ENCODE measurements at places on chromosomes 4 and X.

GRCh38 chr4:80948995-80949394, 81.5 kb upstream of the BMP3 start:
- DNase-seq, result no peak

DNA sequence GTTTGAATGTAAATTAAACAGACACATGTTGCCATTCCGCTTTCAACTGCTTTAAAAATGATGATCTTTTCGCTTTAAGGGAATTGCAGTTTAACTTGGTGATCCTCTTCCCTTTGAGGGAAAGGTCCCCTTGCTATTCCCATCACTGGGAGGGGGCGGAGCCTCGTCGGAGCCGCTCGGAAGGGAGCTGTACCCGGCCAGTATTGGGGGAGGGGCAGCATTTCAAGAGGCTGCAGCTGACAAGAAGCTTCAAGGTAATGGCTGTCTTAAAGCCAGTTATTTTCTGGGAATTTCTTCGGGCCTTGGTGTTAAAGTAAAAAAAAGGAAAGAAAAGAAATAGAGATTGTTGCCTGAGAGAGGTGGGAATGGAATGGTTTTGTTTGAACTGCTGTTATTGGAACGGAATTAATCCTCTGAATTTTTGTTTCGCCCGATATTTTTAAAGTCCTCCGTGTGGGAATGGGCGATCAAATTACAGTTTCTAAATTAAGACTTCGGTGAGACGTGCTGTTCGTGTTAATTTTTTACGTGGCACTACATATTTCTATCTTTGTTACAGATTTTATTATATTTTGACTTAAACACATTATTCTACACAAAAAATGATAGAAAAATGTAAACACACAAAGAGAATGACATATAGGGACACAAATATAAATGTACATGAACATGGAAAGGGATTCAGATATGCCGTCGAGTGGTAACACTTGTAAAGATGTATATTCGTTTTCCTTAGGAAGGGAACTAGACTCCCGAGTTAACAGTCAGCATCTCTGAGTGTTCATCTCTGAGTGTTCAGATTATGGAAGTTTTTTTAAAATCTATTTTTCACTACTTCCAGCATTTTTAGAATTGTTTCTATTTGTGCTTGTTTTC, 9.2 kb downstream of the PWWP3B start:
- no peak for DNase-seq

DNA sequence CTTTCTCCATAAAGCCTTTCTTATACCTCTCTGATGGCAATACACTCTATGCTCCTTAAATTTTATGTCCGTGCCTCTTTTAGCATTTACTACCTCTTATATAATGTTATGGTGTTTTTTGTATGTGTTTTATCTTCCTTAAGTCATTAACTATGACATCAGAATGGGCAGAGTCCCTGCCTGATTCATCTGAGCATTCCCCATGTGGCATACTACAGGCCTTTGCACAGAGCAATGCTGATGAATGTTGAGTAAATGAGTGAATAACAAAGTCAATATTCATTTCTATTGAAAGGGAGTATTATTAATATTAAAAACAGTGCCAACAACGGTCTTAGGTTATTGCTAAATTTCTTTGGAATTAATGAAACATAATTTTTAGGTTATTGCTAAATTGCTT, 18.8 kb upstream of the RPS6KA3 start:
- no peak for DNase-seq

- DNase-seq, result no peak
Measured at GRCh38 chr4:146329050-146329716, 114.8 kb downstream of the REELD1 start.

- no peak for DNase-seq
Measured at GRCh38 chrX:63747331-63747730, 37.7 kb downstream of the ARHGEF9 start.

- no peak for DNase-seq
Measured at GRCh38 chr4:71980976-71981375, 50.8 kb upstream of the NPFFR2 start.

DNA sequence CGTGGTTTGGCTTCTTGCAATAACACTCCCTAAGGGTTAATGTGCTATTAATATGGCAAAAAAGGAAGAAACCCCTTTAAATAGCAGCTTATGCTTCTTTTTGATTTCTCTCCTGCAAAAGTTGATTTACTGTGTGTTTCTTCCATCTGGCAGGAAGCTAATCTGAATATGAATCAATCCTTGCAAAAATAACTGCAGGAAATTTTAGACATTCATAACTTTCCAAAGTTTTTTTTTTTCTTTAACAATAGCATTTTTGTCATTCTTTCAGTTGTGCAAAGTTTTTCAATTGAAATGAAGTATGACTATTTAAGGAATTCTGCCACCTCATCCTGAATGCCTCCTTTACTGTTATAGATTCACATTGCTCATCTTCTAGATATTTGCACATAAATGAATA, 115.6 kb downstream of the SPANXA1 start:
- DNase-seq, result no peak

DNA sequence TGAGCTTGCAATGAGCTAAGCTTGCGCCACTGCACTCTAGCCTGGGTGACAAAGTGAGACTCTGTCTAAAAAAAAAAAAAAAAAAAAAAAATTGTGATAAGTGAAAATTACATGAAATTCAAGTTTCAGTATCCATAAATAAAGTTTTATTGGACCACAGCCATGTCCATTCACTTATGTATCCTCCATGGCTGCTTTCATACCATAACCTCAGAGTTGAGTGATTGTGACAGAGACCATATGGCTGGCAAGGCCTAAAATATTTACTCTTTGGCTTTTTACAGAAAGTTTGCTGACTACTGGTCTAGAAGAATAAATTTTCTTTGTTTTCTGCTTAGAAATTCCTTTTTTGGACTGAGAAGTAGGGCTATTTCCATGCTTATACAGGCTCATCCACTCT, 11.8 kb upstream of the SHISA3 start:
- no peak for DNase-seq

DNA sequence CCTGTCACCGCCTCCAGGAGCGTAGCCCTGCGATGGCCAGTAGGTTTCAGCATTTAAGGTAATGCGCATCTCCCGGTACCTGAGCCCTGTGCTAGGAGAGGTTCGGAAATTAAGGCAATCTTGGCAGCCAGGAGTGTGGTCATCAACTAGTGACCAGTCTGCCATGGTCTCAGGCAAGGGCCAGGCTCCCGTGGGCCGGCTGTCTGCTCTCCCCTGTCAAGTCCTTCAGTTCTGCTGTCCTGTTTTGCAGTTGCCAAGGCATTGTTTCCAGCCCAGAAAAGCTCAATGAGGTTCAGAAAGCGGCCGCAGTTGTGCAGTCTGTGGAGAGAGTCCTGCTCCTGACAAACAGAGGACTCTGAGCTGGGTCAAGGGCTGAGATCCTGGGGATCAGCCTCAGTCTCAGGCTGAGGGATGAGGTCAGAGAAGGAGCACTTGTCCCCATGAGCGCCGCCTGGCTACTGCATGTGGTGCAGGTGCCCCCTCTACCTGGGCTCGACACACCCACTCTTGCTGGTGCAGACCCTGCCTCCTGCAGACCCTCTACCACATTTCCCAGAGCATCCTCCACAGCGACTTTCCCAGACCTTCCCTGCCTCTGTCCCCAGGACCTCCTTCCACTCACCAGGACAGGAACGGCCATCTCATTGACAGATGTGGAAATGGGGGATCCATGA, 53.4 kb upstream of the PSAPL1 start:
- DNase-seq, result no peak

DNA sequence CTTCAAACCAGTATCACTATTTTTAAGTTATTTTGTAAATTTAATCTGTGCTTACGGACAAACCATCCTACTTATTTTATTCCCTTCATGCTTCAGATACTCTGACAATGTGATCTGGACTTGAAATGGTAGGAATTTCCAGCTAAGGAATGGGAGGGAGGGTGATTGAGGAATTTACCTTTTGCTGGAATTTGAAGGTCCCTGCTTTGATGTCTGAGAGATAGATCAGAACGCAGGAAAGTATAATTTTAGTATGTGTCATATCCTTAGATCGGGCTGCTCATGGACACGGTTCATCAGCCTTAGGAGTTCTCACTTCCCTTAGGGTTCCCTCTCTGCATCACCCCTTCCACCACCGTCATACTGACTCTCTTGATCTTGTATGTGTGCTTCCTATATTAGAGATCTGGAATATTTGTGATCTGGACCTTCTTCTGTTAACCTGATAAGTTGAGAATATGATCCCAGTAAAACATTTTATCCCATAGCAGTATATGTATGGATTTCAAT, 16.8 kb downstream of the OCRL start:
- no peak for DNase-seq

GRCh38 chrX:29640106-29640505, 575.3 kb upstream of the MAGEB2 start:
- no peak for DNase-seq

GRCh38 chrX:81527881-81528440, 326.1 kb downstream of the SH3BGRL start:
- no peak for DNase-seq

- no peak for DNase-seq
Measured at GRCh38 chr4:150255610-150256224, 177.5 kb downstream of the DCLK2 start.

- DNase-seq, result no peak
Measured at GRCh38 chrX:67949270-67949669, 405.4 kb downstream of the AR start.

DNA sequence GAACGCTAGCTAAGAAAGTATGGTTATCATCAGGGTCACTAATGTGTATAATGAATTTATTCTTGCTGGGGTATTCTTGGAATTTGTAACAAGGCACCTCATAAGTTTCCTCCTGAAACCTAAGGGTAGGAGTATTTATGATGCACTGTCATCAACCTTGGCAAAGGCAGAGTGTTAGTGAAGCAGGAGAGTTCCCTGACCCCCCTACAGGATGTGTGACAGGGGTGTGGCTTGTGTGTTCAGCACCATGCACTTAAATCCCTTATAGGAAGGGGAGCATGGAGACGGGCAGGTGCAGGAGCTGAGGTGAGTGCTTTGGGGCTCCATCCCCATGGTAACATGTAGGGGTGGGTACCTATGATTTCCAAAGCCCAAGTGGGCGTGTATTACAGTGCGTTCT, 237.7 kb downstream of the GALNTL6 start:
- no peak for DNase-seq

DNA sequence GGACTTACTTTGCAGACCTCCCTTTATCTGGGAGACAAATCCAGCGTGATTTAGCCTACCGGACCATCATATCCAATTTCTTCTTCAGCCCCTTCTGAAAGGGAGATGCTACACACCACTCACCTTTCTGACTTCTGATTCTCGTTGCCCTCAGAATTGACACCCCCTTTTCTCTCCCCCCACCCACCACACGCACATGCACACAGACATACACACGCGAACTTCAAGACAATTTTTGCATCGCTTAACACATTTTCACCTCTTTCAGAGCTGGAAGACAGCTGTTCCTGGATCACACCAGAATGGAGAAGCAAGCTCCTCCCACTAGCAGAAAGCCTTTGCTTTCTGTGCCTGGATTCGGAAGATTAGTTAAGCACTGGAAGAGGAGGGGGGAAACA, 1.0 kb upstream of the SNCA start:
- no peak for DNase-seq

- no peak for DNase-seq
Measured at GRCh38 chr4:118941799-118942198, 53.1 kb downstream of the SYNPO2 start.

GRCh38 chrX:29518100-29518499, 697.3 kb upstream of the MAGEB2 start:
- no peak for DNase-seq

- no peak for DNase-seq
Measured at GRCh38 chr4:176778063-176778462, 14.7 kb downstream of the VEGFC start.

- peak; percentile 68 for DNase-seq
Measured at GRCh38 chr4:185205697-185206342, 2.0 kb upstream of the CFAP97 start.

DNA sequence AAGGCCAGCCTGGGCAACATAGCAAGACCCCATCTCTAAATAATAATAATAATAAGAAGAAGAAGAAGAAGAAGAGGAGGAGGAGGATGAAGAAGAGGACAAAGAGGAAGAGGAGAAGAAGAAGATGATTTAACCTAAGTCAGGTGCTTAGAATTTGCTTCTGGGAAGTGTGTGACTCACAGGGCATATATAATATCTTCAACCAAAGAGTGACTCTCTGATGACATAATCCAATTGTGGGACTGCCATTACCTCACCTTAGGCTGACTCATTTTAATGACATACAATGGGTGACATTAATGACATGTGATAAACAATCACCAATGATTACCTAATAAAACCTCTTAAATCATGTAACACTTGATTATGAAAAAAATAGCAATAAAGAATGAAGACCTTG, 32.7 kb upstream of the MBTPS2 start:
- DNase-seq, result no peak

- no peak for DNase-seq
Measured at GRCh38 chr4:35228313-35228712, 1016.0 kb downstream of the ARAP2 start.

DNA sequence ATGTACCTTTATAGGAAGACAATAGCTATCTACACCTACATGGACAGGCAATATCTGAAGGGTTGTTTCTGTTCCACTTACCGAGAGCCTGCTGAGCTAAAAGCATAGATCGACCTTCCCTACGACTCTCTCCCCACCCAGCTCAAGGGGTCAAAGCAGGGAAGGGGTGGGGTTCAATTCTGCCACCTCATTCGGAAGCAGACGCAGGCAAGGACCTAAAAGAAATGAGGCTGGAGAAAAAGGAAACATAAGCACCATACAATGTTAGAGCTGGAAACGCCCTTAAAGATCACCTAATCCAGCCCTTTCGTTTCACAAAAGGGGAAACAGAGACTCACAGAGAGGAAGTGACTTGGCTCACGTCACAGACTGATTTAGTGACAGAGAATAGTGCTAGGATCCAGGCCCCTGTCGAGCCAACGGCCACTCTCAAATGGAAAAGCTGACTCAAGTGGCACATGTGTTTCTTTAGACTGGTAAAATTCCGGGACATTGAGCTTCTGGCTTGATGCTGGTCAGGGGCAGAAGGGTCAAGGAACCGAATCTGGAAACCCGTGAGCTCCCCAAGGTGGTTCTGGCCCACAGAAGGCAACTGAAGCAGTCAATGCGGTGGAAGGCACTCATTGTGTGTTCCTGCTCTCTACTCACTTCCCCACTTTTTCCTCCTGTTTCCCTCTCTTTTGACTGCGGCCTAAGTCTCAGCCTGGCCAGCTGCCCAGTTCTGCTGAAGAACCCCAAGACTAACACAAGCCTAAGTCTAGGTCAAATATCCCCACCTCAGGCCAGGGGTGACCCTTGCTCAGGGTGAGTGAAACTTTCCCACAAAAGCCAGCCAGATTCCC, 7.5 kb downstream of the SEPTIN6 start:
- peak; percentile 77 for DNase-seq

GRCh38 chr4:147785129-147785528, 53.2 kb downstream of the ARHGAP10 start:
- no peak for DNase-seq

- DNase-seq, result no peak
Measured at GRCh38 chr4:150009533-150009932, 68.7 kb upstream of the DCLK2 start.

DNA sequence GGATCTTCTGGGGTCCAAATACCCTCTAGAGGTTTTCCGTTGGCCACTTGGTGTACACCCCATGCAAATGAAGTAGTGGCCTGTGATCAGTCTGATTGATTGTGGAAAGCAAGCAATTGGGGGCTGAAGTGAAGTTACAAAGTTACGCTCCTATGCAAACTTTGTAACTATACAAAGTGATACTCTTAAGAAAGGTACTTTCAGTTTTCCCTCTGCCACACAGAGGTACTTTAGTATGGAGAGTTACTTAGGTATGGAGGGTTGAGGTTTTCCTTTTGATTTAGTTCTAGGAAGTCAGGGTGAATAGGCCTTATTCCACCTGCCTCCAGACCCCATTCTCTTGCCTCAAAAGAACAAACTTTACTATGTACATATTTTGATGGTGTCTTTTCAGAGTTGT, 28.7 kb downstream of the STAG2 start:
- peak; percentile 21 for DNase-seq

GRCh38 chr4:8318509-8318908, 49.0 kb downstream of the HTRA3 start:
- DNase-seq, result no peak

Measured in GM12865 (cell line).